Upper lobe of right lung (tissue), 1 donor: ENCODE measurements at places on chromosomes 7 and 10.

GRCh38 chr7:108716783-108717182, 147.1 kb downstream of the DNAJB9 start:
- no peak for DNase-seq

DNA sequence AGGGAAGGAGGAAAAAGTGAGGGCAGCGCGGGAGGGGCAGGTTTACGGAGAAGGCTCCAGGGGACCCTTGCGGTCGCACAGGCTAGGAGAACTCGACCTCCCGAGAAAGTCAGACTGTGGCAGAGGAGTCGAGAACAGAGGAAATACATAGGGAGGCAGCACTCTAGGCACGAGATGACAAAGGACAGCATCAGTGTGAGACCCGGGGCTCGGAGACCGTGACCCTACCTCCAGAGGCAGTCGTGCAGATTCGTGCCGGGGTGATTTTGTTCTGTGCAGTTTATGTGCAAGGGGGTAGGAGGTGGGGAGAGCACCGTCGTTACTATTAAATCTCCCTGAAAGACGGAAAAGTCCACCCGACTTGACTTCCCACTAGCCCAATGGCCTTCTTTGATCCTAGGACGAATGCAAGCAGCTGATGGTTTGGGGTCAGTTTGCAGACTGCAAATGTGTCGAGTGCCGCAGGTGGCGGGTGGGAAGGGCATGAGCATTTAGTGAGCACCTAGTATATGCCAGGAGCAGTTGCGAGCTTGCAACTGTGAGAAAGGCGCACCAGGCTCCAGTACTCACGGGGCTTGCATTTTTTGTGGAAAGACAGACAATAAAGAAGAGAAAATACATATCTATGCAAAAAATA, 674 bp upstream of the OSBPL3 start:
- DNase-seq: peak; percentile 68

GRCh38 chr10:63427013-63427412, 38.8 kb downstream of the JMJD1C start:
- no peak for DNase-seq

- DNase-seq: no peak
Observed at GRCh38 chr7:31017721-31018120, 34.4 kb upstream of the ADCYAP1R1 start.

DNA sequence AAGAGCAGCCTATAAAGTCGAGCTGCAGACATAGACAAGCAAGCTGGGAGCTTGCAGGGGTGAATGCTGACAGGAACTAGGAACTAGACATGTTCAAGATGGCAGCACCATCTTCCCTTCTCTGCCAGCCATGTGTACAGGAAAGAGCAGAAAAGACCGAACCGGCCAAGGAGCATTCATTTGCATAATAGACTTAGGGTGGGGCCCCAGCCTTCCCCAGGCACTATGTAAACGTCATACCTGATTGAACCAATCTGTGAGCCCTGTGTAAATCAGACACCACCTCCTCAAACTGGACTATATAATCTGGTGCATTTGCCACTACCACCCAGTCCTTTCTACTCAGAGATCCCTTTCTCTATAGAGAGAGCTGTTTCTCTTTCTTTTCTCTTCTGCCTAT, 106.9 kb upstream of the FAM3C start:
- no peak for DNase-seq

DNA sequence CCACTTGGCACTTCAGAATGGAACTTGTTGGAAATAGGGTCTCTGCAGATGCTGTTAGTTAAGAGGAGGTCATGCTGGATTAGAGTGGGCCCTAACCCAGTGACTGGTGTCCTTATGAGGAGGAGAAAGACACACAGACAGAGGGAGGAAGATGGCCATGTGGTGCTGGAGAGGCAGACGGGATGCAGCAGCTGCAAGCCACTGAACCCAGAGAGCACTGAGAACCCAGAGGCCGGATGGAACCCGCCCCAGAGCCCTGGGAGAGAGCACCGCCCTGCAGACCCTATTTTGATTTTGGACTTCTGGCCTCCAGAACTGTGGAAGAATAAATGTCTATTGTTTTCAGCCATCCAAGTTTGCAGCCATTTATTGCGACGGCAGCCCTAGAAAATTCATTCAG, 58.0 kb upstream of the EBF3 start:
- no peak for DNase-seq

DNA sequence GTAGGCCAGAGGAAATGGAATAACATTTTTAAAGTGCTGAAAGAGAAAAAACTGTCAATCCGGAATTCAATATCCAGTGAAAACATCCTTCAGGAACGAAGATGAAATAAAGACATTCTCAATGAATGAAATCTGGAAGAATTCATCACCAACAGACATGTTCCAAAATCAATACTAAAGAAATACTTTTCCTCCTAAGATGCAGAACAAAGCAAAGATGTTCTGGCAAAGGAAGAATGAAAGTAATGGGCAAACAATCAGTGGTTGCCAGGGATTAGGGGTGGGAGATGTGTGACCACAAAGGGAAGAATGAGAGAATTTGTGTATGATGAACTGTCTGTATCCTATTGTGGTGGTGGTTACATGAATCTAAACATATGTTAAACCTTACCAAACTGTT, 52.8 kb upstream of the EEPD1 start:
- DNase-seq: no peak

DNA sequence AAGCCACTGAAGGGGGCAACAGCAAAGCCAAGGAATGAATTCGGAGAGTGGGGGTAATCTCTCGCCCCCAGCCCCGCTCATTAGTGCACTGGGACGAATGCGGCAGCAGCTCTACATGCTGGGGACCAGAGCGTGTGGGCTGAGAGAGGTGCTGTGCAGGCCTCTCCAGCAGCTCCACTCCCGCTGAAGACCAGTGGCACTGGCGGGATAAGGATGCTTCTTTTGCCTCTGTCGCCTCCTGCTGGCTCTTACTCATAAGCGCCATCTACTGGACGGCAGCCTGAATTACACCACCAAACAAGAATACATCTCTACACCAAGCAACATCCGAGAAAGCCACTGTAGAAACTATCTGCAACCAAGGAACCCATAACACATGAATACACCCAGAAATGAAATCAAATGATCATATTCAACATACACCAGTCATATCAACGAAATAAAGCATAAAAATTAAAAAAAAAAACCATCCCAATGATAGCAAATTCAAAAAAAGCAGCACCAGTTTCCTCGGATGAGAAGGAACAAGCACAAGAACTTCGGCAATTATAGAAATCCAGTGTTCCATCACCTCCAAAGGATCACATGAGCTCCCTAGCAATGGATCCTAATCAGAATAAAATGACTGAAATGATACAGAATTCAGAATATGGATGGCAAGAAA, 79.0 kb upstream of the TMEM168 start:
- DNase-seq: no peak

DNA sequence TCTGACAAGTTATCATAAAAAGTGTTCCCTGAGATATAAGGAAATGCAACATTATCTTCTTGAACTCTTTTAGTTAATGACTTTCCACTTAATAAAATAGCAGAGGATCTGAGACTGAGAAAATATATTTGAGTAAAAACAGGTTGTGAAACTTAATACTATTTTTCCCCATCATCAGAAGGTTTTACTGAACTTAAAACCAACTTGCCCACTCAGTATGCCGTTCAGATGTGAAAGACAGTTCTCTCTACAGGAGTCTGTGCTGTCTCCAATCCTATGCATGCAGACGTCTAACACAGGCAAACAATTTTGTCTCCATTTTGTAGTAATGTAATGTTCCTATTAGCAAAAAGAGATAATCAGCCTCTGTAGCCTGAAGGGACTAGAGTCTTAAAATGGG, 38.2 kb upstream of the CYP2C18 start:
- DNase-seq: no peak

- no peak for DNase-seq
Observed at GRCh38 chr7:35474100-35474499, 220.2 kb upstream of the TBX20 start.

- DNase-seq: no peak
Observed at GRCh38 chr10:79275431-79275851, 71.8 kb upstream of the PPIF start.

DNA sequence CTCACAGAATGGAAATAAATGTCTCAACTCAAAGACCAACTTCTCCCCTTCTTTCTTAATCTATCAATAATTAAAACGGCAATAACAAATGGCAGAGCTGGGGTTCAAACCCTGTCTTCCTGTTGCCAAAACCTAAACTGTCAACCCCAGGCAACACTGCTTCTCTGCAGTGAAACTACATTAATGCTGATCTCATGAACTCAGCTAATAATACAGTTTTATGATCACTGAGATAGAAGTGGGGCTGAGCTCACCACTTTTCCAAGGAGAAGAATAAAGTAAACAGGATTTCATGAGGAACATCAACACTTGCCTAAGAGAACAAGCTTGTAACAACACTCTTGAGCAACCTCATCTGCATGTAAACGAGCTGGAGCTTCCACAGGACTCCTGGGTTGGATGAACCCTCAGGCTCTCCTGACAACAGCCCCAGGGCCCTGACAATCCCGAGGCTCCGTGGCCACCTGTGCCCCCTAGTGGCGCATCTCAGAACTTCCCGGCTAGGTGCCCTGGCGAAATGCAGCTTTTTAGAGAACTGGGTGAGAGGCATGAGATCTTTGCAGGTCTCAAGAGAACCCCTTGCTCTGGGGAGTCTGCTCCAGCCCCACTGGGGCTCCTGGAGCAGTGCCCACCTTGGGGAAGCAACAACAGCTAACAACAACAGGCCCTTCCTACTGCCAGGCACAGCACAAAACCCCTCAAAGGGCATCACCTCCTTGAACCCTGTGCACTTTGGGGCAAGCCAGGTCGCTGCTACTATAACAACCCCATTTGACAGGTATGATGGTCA, 169.3 kb downstream of the SH3PXD2A start:
- DNase-seq: peak; percentile 86

DNA sequence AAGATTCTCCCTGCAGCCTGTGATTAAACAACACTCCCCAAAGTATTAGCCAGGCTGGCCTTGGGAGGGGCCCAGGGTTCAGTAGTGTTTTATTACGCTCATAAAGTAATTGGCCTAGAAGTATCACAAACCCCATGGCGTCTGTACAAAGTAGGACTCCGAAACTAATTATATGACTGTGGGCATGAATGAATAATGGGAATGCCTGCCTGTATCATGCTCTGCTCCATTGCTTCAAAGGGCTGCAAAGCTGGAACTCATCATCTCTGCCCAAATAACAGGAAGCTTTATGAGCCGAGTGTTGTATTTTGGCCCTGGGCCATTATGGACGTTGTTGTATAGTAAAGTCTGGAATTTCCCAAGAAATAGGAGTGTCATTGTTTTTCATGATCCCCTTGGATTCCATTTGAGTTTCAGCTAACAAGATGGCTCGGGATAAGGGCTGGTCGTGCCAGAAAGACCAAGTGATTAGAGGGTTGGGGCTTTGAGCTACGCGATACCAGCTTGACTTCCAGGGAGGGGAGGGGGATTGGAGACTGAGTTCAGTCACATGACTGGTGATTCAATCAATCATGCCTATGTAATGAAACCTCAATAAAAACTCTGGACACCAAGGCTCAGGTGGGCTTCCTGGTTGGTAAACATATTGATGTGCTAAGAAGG, 65.3 kb upstream of the NPTX2 start:
- DNase-seq: peak; percentile 1

DNA sequence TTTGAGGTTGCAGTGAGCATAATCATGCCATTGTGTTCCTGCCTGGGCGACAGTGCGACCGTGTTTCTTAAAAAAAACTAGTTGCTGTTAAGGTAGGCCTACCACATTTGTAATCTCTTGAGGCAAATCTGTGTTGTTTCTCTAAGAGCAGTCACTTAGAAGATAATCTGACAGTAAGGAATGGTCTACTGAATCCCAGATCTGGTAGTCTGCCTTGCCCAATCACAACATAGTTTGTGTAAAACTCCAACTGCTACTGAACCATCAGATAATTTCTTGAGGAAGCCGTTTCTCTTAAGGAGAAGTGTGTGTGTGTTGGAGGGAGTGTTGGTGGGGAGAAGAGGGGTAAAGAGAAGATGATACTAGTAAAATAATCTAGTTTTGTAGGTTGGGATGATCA, 5.0 kb downstream of the NRF1 start:
- DNase-seq: no peak

GRCh38 chr10:114458955-114459354, 54.7 kb upstream of the AFAP1L2 start:
- peak; percentile 73 for DNase-seq

DNA sequence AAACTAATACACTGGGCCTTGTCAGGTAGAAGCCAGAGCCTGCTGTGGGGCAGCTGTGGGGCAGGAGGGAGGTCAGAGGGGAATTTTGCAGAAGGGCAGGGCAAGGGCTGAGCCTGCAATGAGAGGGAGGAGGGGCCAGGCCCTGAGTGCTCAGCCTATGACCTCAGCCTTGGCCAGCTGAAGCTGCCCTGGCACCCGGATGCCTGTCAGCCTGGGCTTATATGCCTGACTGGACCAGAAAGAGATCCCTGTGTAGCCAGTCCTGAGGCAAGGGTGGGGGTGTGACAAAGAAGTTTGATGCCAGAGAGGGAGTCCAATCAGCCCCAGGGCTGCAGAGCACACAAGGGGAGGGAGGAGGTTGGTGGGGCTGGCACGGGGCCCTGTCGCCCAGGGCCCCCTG, 22.3 kb upstream of the PRRT4 start:
- no peak for DNase-seq

GRCh38 chr7:87627634-87627994, 584 bp upstream of the RUNDC3B start:
- no peak for DNase-seq

- no peak for DNase-seq
Observed at GRCh38 chr7:75885036-75885435, 6.2 kb downstream of the RHBDD2 start.

- DNase-seq: no peak
Observed at GRCh38 chr10:63642808-63643207, 121.6 kb downstream of the REEP3 start.

DNA sequence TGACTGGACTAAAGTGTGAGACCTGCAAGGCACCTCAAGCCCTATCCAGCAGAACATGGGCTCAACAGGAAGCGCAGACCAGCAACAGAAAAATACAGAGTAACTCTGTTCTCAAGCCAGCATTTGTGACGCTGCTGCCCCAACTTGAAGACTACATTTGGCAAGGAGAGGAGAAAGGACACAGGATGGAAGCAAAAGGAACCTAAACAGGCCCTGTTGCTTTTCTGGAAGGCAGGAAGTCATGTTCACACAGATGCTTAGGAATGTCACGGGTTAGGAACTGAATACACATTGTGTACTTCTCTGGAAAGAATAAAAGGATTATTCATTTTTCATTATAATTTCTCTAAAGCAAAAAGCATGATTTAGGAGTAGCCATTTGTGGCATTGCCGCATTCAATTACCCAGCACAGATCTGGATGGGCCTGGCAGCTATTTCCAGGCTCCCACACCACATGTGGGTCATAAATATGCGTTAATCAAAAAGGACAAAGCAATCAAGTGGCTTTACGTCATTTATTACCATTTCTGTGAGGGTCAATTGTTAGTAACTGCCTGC, 19.8 kb upstream of the TOMM7 start:
- no peak for DNase-seq

DNA sequence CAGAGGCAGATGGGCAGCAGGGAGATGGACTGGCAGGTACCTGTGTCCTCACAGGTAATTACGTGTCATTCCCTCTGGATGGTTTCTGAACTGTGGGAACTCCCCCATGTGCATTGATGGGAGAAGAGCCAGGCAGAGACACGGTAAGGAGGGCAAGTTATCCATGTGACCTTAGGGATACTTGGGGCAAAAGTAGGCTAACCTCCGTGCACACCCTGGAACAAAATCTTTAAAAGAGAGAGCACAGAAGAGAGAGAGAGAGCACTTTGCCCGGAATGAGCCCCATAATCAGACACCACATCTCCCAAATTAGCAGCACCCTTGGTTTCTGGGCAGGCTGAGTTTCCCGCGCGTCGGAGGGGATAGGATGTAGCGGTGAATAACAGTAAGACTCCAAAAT, 423.2 kb downstream of the PAXIP1 start:
- DNase-seq: no peak
